Daoy (cell line): ENCODE measurements at places on chromosomes 12 and 14.

DNA sequence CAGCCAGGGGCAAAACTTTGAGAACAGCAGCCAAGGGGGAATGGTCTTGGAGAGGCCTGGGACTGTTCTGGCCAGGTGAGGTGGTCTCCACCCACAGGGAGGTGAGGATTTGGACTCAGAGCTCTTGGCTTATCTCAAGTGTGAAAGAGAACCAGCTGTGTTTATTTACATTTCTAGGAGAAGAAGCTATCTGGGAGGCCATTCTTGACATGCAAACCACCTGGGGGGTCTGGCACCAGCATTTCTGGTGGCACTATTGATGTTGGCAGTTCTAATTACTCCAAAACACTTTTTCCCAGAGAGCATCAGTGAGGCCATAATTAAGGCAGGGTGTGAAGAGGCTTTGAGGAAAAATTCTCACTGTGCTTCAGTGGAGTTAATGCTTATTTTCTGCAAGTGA lies 95.1 kb downstream of the CAND1 start:
- DNase-seq = peak; percentile 52

DNA sequence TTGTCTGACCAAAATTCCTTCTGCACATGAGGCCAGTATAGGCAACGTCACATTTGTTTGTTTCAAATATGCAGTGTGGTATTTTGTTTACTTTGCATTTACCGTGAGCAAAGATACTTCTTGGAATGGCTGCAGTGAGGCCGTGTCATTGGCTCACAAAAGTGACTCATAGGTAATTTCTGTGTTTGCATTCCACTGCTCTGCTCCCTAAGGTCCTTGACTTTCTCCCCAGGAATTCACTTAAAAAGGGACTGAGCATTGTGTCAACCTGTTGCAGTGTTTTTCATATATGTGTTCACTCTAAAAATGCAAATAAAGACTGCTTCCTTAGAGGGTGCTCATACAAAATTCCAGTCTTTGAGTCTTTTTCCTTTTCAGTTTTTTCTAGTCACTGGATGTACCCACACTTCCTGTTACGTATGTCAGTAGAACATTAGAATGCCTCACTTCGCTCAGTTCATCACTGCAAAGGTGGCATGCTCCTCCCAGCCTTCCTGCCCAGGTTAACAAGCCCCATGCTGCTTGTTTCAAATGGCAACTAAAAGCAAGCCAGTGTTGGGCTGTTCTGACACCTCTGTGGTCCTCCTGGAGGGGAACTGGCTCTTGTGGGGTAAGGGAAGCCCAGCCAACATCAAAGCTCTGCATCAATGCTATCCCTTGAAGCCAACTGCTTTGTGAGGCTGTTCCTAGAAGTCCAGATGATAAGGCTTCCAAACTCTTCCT lies 9.1 kb downstream of the C12orf76 start:
- DNase-seq = peak; percentile 84

GRCh38 chr14:95162641-95163040 lies 5.3 kb upstream of the DICER1 start:
- no peak for DNase-seq

DNA sequence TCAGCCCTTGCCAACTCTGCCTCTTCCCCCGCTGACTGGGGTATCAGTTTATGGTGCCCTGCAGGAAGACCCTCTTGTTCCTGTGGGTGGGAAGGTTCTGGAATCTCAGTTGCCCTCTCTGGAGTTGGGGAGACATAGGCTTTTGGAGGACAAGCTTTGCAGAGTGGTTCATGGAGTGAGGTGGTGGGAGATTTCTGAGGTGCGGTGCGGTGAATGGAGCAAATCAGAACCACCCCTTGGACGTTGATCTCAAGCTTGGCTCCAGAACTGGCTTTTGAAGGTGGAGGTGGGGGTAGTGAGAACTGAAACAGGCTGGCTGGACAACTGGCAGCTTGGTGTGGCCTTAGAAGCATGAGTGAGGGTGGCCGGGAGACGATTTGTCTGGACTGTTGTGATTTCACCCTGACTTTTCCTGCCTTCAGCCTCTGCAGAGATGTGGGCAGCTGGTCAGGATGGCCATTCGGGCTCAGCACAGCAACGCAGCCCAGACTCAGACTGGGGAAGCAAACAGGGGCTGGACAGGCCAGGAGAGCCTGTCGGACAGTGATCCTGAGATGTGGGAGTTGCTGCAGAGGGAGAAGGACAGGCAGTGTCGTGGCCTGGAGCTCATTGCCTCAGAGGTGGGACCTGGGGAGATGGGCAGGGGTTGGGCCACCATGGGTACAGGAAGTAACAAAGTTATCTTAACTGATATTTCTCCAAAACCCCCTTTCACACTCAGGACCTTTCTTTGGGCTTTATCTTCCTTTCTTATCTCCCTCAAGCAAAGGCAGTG lies 1.1 kb downstream of the SHMT2 start:
- no peak for DNase-seq

- no peak for DNase-seq
Measured at GRCh38 chr14:67566908-67567307, 33.2 kb downstream of the PIGH start.

GRCh38 chr14:24126939-24127338 lies 3.5 kb upstream of the FITM1 start:
- DNase-seq = no peak

DNA sequence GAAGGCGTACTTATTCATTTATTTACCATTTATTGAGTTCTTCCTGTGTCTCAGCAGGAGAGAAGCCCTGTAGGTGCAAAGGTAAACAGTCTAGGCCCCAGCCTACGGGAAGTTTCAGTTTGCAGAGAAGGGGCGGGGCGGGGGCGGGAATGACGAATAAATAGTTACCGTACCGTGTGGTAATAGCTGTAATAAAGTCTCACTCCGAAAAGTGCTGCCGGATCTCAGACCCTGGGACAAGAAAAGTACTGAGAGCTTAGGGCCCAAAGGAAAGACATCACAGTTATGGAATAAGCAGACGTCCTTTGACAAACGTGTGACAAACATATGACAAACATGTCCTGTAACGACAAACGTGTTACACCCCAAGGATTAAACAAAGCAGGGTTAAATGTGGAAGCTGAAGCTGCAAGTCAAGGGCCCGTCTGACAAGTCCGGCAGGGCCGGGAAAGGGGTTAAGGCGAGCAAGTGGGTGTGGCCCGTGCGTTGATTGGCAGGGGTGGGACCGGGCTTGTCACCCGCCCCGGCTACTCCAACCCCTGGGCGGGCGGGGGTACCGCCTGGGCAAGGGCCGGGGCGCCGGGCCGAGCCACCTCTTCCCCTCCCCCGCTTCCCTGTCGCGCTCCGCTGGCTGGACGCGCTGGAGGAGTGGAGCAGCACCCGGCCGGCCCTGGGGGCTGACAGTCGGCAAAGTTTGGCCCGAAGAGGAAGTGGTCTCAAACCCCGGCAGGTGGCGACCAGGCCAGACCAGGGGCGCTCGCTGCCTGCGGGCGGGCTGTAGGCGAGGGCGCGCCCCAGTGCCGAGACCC lies at the start of gene LRP10:
TSS of gene LRP10 (plus strand) at position 517 of the 809 bp plus-strand sequence. CDS start 564 bp downstream, outside the sequence.
- peak; percentile 90 for DNase-seq
